Inflammatory macrophage (primary cell): ENCODE measurements at places on chromosomes 13 and 19.

DNA sequence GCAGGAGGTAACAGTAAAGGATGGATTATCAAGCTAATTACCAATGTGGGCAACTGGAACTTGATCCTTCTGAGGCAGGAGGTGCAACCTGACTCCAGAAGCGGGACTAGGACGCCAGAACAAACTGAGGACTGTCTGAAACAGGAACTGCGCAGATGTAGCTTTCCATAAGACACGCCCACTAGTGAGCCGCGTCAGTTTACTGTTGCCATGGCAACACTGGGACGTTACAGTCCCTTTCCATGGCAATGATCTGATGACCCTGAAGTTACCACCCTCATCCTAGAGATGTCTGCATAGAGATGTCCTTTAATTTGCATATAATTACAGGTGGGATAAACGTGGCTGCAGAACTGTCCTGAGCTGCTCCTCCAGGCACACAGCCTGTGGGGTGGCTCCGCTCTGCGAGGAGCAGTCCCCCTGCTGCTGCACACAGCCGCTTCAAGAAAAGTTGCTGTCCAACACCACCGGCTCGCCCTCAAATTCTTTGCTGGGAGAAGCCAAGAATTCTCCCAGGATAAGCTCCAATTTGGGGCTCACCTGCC lies 816.6 kb downstream of the UQCRFS1 start:
- DNase-seq = no peak

DNA sequence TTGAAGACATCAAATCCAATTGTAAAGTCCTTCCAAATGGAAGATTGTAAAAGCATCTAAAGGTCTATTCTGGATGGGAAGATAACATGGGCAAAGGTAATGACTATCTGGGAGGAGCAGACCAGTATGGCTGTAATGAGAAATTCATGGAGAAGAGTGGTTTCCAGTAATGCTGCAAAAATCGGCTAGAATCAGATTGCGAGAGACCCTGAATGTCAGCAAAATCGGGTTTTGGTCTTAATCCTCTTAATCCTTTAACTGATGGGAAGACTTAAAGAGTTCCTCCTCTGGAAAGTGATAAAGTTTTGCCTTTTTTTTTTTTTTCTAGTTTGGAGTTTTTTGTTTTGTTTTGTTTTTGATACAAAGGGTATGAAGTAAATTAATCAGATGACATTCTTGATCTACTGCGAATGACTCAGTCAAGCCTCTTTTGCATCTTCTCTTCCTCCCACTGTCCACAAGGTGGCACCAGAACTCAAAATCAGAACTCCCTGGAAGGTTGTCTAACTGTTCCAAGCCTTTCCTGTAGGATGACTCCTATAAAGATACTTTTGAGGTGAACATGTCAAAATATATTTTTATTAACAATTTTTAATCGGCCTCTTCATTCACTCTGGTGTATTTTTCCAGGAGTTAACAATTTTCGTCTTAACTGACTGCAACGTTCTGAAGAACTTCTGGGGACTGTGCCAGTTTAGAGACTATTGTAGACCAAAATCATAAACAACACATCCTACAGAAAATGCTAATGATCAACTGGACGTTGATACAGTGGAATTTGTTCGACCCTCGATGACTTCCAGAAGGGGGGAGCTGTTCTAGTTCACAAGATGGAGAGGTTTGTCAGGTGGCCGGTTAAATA lies 213.3 kb upstream of the MIR17HG start:
- DNase-seq = peak; percentile 63

GRCh38 chr19:46862503-46862834 lies 1.7 kb downstream of the ARHGAP35 start:
- no peak for DNase-seq

DNA sequence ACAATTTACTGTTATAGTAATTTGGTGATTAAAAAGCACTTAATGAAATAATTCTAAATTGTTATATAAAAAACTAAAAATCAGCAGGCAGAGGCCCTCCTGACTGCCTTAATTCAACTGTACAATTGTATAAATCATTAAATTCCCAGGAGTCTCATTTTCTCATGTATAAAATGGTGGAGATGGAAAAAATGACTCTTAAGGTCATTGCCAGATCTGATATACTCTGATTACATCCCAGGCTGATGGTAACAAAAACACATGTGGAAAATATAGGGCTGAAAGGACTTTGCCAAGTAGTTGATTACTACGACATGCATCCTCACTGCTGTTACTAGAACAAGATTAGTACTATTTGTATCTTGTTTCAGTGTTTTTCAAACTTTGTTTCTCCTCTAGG lies 1020.0 kb upstream of the SLC10A2 start:
- DNase-seq = no peak

DNA sequence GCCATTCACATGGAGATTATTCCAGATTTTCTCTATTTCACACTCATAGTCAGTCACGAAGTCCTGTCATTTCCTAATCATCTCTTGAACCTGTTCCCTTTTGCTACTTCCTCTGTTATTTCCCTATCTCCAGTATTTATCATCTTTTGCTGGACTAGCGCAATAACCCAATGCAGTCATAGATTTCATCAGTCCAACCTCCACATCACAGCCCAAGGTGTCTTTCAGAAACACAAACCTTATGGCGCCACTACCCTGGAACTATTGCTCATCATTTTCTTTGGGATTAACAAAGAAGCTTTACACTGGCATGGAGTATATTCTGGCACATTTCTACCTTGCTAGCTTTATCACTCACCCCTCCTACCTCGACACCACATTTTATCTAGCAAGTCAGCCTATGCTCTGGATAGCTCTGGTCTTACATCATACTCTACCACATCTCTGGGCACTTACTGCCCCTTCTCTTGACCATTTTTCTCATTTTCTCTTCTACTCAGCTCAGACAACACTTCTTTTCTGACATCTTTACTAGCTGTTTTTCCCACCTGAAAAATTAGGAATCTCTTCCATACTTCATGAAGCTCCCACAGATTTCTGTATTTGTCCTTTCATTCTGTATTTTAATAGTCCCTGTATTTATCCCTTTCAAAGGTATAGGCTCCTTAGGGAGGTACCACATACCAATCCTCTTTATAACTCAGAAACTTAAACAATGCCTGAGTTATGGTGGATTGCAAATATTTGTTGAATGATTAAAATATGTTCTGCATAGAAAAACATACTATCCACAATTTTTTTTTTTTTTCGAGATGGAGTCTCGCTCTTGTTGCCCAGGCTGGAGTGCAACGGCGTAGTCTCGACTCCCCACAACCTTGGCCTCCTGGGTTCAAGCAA lies 534.7 kb downstream of the KLF12 start:
- no peak for DNase-seq

DNA sequence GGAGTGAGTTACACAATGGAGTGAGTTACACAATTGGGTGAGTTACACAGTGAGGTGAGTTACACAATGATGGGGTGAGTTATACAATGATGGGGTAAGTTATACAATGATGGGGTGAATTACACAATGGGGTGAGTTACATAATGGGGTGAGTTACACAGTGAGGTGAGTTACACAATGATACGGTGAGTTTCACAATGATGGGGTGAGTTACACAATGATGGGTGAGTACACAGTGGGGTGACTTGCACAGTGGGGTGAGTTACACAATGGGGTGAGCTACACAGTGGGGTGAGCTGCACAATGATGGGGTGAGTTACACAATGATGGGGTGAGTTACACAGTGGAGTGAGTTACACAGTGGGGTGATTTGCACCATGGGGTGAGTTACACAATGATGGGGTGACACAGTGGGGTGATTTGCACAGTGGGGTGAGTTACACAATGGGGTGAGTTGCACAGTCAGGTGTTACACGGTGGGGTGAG lies 52.5 kb upstream of the GAS6 start:
- DNase-seq = peak; percentile 29

- DNase-seq = no peak
Observed at GRCh38 chr19:30333291-30334065, 38.7 kb upstream of the ZNF536 start.

GRCh38 chr13:33873251-33873908 lies 55.4 kb downstream of the RFC3 start:
- no peak for DNase-seq

DNA sequence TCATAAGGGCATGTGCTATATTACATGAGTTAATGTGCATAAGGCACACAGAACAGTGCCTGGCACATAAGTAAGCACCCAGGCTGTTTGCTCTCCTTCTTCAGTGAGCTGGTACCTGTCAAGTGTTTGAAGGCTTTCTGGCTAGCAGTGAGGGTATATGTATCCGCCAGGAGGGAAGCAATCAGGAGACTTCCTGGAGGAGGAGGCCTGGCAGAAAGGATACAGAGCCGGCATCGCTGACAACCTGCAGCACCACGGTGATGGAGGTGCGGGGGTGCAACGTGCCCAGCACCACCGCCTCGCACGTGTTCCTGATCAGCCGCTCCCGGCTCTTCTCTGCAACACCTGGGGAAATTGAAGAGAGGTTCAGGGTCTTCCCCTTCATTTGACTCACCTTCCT lies 5.5 kb downstream of the EXOSC5 start:
- DNase-seq = no peak

DNA sequence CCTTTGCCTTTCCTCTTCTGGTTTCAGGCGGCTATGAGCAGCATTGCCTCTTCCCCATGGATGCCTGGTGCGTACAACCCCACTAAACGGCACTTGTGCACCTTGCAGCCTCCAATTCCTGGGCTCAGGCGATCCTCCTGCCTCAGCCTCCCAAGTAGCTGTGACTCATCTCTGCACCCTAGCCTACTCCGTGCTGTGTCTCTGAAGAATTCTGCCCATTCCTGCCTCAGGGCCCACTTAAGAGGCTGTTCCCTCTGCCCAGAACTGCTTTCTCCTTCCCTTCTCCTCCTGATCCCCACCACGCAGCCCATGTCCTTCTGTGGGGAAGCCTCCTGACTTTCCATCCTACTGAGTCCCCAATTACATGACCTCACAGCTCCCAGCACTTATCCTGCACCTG lies 142.2 kb upstream of the ZNF507 start:
- no peak for DNase-seq

GRCh38 chr19:54095136-54095858 lies 5.3 kb downstream of the OSCAR start:
- DNase-seq = no peak

DNA sequence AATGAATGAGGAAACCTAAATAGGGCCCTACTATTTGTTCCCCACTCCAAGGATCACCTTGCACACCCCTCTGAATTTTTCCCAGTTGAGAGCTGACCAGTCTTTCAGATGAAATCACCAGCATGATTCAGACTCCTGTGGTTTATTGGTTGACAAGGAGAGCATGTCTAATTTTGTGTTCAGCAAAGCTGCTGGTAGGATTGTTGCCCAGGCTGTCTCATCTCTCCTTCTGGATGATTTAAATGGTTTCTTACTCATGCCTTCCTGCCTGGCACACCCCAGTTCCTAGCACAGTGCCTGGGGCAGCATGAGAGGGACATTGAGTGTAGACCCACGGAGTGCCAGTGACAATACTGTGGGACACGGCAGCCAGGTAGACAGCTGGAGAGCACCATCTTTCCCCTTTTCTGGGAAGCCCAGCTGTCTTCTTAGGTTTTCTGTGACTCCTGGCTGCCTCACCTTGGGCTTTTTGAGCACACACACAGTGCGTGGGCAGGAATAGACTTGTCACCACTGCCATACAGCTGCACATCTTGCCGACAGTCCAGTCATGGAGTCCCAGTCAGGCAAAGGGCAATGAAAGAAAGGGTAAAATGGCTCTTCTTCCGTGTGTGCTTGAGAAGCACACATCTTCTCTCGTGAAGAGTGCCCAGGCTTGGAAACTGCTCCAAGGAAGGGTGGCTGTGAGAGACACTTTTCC lies 12.3 kb downstream of the FGF9 start:
- no peak for DNase-seq

DNA sequence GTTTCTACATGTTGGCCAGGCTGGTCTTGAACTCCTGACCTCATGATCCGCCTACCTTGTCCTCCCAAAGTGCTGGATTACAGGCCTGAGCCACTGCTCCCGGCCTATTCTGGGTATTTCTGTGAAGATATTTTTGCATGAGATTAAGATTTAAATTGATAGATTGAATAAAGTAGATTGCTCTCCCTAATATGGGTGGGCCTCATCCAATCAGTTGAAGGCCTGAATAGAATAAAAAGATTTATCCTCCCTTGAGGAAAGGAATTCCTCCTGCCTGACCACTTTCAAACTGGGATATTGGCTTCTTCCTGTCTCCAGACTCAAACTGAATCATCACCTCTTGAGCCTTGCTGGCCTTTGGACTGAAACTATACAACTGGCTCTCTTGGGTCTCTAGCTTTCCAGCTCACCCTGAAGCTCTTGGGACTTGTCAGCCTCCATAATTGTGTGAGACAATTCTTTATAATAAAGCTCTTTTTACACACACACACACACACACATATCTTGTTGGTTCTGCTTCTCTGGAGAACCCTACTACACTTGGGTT lies 36.1 kb upstream of the CXCL17 start:
- no peak for DNase-seq

DNA sequence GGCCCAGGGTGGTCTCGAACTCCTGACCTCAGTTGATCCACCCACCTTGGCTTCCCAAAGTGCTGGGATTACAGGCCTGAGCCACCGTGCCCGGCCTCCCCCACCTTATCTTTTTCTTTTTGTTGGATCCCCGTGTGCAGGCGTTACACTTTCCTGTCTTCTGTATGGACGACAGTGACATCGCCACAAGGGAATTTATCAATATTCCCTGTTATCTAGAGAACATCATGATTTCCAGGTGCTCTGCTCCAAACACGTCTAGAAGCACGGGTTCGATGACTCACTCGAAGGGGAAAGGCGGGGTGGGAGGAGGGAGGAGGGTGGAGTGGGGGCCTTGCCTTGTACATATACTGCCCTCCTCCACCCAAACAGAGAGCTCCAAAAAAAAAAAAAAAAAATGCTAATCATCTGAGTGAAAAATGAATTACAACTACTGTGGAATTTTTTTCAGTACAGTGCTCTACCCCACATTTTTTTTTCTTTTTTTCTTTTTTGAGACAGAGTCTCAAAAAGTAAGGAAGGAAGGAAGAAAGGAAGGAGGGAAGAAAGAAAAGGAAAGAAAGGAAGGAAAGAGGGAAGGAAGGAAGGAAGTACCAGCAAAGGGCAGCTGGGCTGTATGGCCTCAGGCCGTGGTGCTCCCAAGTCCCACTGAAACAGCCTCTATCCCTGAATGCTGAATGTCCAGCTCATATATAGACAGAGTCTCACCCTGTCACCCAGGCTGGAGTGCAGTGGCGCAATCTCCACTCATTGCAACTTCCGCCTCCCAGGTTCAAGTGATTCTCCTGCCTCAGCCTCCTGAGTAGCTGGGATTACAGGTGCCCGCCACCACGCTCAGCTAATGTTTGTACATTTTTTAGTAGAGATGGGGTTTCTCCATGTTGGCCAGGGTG lies 36.8 kb downstream of the INSR start:
- peak; percentile 5 for DNase-seq

- no peak for DNase-seq
Observed at GRCh38 chr19:10361569-10362011, 18.8 kb downstream of the TYK2 start.

GRCh38 chr19:1474011-1474764 lies 4.8 kb downstream of the C19orf25 start:
- no peak for DNase-seq
